RKO (cell line): ENCODE measurements at places on chromosomes 7 and 10.

DNA sequence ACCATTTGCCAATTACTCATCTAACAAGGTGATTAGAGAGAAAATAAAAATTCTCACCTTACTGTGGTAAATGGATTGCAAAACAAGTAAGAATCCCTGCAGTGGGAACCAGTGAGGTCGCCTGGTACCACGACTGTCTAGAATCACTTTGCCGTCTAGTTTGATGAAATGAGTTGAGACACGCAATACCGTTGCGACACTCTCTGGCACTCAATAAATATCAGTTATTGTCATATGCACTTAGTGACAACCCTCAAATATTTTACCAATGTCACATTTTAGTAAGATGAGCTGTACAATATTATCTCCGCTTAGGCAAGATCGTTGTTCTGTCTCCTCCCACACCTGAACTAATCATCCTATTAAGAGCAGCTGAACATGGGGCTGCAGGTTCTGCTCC lies 114.4 kb upstream of the ADARB2 start:
- DNase-seq = no peak

GRCh38 chr7:156865493-156865892 lies 27.5 kb downstream of the LMBR1 start:
- DNase-seq = no peak

DNA sequence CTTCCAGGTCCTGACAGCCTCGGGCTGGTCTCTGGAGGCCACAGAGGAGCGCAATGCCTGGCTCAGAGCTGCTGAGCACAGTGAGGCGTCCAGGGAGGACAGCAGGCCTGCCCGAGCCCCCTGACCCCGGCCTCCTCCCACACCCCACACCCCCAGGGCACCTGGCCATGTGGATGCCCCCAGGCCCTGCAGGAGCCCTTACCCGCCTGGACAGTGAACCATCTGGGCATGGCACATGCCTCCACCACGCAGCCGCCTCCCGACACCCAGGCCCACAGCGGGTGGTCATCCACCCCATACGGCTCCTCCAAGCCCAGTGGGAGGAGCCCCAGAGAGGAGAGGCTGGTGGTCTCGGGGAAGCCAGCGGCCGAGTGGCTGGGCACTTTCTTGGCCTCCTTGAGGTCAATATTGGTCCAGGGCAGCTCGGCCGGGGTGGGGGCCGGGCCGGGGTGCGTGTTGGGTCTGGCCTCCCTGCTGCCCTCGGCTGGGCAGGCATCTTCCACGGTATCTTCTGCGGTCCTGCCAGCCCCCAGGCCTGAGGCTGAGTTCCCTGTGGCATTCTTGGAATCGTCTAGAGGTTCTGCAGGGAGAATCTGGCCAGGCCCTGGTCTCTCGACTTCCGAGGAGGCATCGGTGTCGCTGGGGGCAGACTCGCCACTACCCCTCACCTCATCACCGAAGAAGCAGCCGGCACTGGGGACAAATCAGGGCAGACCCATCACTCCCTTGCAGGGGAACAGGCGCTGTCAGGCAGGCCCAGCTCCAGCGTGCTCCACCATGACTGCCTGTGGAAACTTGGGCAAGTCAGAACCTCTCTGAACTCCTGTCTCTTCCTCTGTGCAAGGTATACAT lies 18.6 kb downstream of the TECPR1 start:
- DNase-seq = no peak

DNA sequence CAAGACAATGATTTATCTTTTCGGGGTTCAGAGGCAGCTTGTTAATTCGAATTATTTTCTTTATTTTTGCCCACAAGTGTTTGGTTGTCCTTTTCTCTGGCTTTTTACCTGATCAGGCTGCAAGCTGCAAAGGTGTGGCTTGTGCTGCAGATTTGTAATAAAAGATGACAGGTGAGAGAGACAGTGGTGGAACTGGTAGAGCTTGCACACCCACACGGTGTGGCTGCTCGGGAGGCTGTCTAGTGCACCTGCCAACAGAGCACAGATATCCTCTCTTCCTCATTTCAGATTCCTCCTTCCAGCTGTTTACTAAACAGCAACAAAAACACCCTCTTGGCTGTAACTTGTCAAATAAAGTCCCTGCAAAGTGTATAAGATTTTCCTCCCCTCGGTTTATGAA lies 9.2 kb downstream of the GJD4 start:
- no peak for DNase-seq

DNA sequence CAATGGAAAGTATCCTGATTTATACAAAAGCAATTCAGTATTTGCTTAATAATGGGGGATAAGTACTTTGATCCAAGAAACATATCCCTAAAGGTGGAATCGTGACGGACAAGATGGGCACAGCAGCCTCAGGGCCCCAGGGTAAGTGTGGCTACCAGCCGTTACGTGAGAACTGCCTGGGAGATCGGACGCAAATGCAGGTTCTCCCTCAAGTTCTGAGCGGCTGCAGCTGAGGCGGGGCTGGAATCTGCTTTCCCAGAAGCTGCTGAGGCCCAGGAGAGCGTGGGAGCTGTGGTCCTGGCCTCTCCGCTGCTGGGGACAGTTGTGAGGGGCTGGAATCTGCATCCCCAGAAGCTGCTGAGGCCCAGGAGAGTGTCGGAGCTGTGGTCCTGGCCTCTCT lies 13.5 kb downstream of the FOXL3 start:
- DNase-seq = no peak

DNA sequence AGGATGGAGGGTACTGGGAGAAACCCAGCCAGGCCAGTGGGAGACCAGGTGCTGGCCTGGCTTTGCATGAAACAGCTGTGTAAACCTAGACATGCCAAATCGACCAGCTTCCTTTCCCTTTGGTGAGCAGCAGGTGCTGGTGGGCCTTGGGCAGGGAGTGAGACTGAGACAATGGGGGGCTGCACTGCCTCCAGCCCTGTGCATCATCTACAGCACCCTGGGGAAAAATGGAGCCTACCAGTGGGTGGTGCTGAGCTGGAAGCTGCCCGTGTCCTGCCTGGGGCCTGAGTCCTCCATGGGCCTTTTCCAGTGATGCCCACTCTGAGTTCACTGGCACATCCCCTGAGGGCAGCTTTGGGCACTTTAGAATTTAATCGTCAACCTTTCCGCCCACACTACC lies 19.2 kb upstream of the DDC start:
- DNase-seq = no peak
